ENCODE measurements at places on chromosomes 5 and 9.

DNA sequence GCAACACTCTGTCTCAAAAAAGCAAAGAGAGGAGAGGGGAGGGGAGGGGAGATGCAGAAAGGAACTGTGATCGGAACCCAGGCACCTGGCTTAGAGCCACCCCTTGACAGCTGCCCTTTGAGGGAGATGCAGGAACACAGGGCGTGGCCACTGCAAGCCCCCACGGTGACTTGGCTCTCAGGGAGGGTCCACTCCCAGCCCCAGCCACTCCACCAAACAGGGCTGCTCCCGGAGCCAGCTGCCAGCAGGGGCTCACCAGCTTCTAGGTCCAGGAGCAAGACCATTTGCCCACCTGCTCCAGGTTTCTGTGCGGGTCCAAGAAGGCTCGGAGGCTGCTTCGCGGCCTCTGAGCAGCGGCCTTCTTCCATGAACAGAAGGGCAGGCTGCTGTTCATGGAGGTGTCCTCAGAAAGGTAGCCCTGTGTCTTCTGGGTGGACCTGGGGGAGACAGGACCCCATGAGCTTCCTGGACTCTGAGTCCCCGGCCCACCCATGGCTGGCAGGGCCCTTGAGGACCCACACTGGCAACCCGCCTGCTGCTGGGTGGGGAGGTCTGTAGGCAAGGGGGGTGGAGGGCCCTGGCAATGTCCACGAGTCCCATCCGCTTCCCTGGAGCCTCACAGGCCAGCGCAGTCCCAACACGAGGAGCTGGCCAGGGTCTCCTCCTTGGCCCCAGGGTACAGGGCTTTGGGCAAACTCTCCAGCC is 7.9 kb downstream of the C9orf50 start:
- DNase-seq, result no peak

GRCh38 chr9:137742698-137743097 is 123.9 kb downstream of the EHMT1 start:
- no peak for DNase-seq

- DNase-seq, result no peak
Observed at GRCh38 chr5:58015175-58015574, 444.7 kb downstream of the PLK2 start.

DNA sequence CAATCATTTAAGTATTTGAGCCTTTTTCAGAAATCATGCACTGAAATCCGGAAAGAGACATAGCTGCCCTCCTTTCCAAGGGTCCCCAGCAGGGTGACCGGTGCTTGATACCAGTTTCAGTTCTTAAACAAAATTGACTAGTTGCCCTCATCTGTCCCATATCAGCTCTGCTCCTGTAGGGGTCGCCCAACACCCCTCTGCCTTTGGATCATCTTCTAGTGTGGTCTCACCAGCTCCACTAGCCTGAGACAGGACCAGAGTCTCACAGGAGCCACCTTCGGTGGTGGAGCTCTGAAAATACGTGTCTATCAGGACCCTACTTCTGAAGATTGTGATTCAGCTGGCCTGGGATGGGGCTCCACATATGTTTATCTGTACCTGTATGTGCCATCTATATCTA is 428.2 kb downstream of the ENC1 start:
- no peak for DNase-seq

- no peak for DNase-seq
Observed at GRCh38 chr9:107874137-107874536, 384.6 kb upstream of the KLF4 start.

DNA sequence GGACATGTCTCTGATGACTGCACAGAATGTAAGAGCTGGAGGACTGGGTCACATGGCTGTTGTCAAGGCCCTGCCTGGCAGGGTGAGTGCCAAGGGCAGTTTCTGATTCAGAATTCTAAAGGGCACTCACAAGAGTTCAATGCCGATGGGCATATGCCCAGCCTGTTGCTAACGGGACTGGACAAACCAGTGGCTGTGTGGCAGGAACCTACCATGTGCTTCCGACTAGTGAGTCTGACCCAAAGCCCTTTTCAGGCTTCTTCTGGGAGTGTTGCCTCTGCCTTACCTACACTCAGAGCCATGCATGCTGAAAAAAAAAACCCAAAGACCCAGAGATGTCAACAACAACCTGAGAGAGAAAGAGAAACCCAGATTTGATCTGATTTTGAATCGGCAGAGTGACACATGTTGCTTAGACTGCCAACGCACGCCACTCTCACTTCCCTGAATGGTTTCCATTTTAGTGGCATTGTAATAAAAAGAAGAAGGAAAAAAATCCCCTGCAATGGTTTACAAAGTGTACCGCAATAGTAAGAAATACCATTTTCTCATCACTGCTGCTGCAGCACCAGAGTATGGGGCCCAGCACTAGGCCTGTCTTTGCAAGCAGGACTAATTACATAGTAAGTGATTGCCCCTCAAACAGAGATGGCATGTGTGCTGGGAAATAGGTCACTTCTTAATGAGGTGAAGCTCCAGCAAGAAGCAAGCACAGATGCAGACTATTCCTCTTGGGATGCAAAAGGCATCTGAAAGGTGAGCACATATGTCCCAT is 194.3 kb downstream of the PALM2AKAP2 start:
- DNase-seq, result no peak

DNA sequence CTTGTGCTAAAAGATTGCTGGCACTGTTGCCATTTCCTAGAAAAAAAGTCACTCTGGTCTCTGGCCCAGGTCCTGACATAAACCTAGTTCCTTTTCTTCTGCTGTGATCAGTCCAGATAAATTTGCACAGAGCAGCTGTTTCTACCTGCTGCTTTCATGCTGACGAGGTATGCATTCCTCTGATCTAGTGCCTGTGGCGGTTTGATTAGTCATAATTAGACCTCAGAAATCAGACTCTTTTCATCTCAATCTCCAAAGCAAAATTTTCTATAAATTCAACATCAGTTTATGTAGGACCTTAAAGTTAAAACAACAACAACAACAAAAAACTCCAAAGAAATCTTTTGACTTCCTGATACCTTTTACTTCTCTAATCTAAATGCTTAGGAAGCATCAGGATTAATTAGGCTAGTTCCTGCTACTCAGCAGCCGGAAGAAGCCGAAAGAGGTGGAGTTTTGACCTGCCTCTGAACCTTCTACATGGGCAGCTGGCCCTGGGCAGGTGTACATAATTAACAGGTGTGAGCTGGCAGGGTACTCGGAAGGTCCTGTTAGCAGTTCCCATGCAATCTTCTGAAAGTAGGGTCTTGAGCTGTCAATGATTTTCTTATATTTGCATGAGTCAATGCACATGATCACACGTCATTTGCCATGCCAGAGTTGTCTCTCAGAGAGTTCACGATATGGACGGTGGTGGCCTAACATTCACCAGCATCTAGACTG is 83.3 kb upstream of the CCDC112 start:
- no peak for DNase-seq

- DNase-seq, result peak; percentile 9
Observed at GRCh38 chr5:38265546-38266179, 7.3 kb downstream of the EGFLAM start.

DNA sequence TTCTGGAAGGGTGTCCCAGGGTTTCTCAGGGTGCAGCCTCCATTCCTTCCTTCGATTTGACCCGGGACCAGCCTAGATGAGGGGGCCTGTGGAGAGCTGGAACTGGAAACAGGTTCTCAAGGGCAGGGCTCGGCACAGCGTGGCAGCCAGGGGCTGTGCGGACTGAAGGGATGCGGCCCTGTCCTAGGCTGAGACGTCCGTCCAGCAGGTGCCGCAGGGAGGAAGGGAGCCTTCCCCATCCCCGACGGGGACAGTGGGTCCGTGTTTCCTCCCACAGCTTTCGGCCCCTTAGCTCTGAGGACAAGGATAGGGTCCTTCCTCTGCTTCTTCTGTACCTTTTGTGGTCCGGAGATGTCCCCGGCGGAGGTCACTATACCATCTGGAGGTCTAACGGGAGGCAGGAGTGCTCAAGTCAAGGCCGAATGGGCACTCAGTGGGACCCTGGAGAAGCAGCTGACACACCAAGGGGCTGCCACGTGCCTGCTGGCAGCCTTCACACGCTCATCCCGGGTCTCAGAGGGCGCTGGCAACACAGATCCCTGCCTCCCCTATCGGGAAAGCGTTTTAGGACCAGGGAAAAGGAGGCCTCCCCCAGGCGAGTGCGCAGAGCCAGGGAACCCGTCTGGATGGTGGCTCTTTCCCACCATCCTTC is 49.9 kb downstream of the USP20 start:
- peak; percentile 29 for DNase-seq
